ENCODE measurements at places on chromosomes 13 and 19.

DNA sequence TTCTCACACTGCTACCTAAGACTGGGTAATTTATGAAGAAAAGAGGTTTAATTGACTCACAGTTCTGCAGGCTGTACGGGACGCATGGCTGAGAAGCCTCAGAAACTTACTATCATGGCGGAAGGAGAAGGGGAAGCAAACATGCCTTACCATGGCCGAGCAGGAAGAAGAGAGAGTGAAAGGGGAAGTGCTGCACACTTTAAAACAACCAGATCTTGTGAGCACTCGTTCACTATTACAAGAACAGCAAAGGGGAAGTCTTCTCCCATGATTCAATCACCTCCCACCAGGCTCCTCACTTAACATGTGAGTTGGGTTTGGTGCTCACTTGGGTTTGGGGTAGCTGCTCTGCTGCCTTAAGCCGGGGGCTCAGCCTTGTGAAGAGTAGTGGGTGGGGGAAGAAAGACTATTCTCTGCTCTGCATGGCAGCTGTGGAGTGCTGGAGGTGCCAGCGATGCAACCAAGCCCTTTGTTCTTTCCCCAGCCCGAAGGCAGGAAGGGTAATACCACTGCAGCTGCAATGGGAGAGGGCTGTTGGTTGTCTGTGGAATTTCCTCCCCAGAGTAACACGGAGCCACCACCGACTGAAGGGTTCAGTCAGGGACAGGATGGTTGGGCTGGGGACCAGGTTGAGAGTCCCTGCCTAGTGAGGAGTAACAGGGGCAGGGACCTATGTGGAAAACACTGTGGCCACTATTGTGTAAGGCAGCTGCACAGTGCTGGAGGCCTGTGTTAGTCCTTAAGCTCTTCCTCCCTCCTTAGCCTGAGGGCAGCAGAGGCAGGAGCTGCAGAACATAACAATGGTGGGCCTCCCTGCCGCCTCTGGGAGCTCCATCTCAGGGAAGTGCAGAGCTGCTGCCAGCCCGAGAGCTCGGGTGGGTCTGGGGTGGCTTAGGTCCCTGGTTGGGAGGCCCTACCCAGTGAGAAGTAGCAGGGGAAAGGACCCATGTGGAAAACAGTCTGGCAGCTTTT, 1262.5 kb downstream of the EFNB2 start:
- DNase-seq = no peak

- no peak for DNase-seq
These were observed 2.3 kb upstream of the PSPN start for GRCh38 chr19:6378041-6378440.

GRCh38 chr13:48862572-48862971, 113.1 kb upstream of the FNDC3A start:
- no peak for DNase-seq

DNA sequence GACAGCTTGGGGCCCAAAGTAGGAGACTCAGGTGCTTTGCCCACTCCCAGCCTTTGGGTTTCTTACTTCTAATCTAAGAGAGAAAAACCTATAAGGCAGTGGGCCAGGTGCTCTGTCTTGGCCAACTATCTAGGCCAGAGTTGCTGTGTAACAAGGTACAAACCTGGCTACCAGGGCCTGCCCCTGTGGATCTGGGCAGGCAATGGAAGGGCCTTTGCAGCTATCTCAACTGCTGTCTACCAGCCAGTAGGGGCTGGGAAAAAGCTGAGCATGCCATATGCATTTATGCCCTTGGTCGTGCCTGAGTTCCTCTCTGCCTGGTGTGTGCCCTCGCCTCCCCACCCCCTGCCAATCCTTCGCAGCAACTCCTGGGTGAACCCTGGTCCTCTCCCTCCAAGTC, 16.7 kb upstream of the SERPINE3 start:
- DNase-seq = no peak

DNA sequence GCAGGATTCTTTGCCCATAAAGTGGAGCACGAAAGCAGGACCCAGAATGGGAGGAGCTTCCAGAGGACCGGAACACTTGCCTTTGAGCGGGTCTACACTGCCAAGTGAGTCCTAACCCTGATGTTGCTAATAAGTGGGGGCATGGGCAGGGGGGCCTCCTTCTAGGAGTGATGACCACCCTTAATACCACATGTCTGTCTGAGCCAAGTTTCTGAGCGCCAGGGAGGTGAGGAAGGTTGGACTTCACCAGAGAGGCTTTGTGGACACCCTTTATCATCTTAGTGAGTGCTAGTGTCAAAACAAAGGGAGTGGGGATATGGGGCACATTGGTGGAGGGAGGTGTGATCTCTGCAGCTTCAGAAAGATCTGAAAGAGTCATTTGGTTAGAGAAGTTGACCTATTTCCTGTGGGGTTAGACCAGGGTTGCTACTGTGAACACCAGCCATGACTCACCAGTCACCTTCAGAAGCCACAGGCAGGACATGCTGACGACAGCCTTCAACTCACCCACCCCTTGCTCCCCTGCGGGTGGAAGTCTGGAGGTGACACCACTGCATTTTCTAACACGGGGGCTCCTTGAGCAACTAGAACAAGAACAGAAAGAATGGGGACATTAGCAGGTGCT, 8.8 kb downstream of the ALOX5AP start:
- no peak for DNase-seq

DNA sequence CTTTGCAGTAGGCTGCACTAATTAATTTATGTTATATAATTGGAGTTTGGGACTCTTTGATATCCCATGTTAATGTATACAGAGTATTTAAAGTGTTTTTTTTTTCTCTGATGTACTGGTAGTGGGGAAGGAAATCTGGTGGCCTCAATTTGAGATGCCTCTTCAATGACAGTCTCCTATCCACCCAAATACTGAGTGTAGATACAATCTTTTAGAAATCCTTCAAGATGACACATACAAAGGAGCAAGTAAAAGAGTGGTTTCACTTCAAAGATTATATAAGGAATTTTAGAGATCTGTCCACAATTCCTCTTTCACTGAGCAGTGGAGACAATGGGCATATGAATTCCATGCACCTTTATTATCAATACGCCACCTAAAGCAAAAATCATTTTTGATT, 15.1 kb downstream of the NALCN start:
- no peak for DNase-seq

DNA sequence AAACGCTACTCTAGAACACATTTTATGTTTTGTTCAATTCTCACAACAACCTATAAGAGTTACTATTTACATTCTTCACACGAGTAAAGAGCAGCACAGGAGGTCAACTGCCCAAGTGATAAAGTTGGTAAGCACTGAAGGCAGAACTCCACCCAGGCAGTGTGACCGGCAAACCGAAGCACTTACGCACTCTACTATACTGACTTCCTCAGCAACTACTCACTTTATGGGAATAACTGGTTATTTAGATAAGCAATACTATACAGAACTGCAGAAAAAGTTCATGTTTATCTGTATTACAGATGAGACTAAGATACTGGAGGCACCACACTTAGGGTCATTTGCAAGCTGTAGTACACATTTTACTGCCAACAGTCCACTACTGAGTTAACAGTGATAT, 28.8 kb downstream of the FOXO1 start:
- DNase-seq = no peak

GRCh38 chr19:30047432-30047831, 105.4 kb downstream of the URI1 start:
- no peak for DNase-seq

- DNase-seq = no peak
These were observed 44.2 kb downstream of the EDNRB start for GRCh38 chr13:77874406-77874805.

GRCh38 chr13:57632276-57633140, 964 bp downstream of the PCDH17 start:
- DNase-seq = peak; percentile 71

DNA sequence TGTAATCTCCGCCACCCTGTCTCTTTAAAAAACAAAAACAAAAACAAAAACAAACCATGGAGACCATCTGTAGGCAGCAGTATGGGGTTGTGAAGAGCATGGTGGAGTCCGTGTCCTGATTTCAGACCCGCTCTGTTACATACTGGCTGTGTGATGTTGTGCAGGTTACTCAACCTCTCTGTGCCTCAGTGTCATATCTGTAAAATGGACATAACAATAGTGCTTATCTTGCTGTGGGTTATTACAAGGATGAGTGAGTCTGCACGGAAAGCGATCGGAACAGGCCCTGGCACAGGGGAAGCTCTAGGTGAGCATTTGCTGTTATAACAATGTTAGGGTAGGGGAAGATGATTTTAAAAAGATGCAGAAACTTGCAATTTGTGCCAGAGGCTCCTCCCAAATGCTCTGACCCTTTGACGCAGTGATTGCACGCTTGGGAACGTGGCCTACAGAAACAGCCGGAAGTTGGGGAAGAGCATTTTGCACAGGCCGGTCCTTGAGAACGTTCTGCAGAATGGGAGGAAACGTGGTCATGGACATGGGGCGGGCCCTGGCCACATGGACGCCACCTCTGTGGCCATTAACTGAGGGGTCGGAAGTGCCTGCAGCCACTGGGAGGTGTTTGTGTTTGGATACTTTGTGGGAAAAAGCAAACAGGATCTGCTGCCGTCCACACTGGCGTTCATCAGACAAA, 15.7 kb upstream of the SELENOW start:
- no peak for DNase-seq

DNA sequence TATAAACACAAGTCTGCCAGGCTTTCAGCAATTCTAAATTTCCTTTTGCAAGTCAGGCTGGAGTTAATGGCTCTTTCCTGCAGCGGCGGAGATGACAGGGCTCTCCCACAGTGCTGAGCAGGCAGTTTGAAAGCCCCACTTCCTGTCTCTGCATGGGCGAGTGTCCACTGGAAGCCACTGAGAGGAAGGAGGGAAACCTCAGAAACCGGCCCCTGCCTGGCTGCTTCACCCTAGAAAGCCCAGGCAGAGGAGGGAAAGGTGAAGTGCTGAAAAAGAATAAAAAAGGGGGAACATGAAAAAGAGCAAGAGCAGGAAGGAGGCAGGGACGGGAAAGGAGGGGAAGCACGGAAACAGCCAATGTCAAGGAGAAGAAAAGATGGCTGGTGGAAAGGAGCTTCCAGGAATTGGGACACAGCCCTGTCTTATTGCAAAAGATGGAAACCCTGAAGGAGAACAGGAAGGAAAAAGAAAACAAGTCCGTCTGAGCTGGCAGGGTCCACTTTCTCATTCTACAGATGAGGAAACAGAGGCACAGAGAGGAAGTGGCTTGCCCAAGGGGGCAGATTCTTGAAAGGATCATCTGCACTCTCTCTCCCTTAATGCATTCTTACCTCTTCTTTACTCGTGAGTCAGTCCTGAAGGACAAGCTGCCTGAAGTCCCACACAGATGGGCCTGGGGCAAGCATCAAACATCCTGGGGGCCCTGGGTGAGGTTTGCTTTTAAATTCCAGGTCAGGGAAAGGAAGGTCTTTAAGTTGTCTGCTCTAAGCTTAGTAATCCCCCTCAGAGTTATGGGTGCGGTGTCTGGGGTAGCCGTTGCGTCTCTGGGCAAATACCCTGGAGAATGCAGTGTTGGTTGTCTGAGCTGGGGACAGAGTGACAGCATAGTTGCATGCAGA, 38.8 kb upstream of the ALOX5AP start:
- peak; percentile 72 for DNase-seq

DNA sequence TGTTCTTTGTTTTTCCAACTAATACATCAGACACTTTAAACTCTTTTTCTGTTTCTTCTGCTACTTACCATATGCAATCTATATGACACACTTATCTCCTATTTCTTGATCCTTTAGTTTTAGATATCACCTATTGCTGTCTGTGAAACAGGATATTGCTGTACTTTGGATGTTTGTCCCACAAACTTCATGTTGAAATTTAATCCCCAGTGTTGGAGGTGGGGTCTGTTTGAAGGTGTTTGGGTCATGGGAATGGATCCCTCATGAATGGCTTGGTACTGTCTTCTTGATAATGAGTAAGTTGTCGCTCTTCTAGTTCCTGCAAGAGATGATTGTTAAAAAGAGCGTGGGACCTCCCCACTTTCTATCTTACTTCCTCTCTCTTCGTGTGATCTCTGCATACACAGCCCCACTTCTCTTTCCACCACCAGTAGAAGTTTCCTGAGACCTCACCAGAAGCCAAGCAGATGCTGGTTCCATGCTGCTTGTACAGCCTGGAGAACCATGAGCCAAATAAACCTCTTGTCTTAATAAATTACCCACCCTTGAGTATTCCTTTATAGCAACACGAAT, 244.2 kb downstream of the NHLRC3 start:
- DNase-seq = no peak
